ENCODE measurements at places on chromosomes 7 and 10. TPM values are rescaled to one million over a fixed set of nuclear protein-coding genes. Genes with fewer than 3 reads are reported as not detected.

The FANK1 gene
- 0.21 TPM for total RNA-seq

The SPDYE9 gene
- not detected for total RNA-seq

The SYT15 gene
- 0.10 TPM for total RNA-seq

The MAGI2 gene
- 0.42 TPM for total RNA-seq

The LDB1 gene
- 59.0 TPM for total RNA-seq

The DNAJB12 gene
- total RNA-seq, result 32.1 TPM

The SORCS1 gene
- 0.10 TPM for total RNA-seq

The CC2D2B gene
- 1.2 TPM for total RNA-seq

The SPDYE5 gene
- total RNA-seq, result not detected

The PIP gene
- not detected for total RNA-seq

The EFCAB10 gene
- 0.94 TPM for total RNA-seq

The CALCR gene
- not detected for total RNA-seq

The YAE1 gene
- 10.1 TPM for total RNA-seq

The SPDYE11 gene
- not detected for total RNA-seq

The ZNHIT1 gene
- total RNA-seq, result 28.1 TPM

The SLC26A3 gene
- not detected for total RNA-seq

The CH25H gene
- total RNA-seq, result 0.63 TPM

The LHFPL3 gene
- total RNA-seq, result not detected

The MMP21 gene
- 0.21 TPM for total RNA-seq

The GATA3 gene
- total RNA-seq, result 7.3 TPM

The PRR15 gene
- total RNA-seq, result not detected

The CACNB2 gene
- not detected for total RNA-seq

The C7orf25 gene
- total RNA-seq, result 2.0 TPM

The DDC gene
- not detected for total RNA-seq

Measured in mononuclear cell (primary cell).